ENCODE measurements at places on chromosomes 5 and 9. TPM values are rescaled to one million over a fixed set of nuclear protein-coding genes. Genes with fewer than 3 reads are reported as not detected.

GRCh38 chr9:105447386-105447813 lies 434 bp upstream of the FSD1L start:
- H3K4me3 ChIP-seq = peak overlapping the region; percentile 90
- peaks cover 3% of the 10 kb centered on the region for H3K4me1 ChIP-seq
- no peak for DNase-seq

GRCh38 chr9:35910613-35911359 lies 1.5 kb downstream of the SPAAR start:
- H3K36me3 ChIP-seq = no peaks in the 10 kb centered on the region
- peak; percentile 80 for DNase-seq
- no peaks in the 10 kb centered on the region for H3K27me3 ChIP-seq
- peak overlapping the region; percentile 94 for H3K27ac ChIP-seq

DNA sequence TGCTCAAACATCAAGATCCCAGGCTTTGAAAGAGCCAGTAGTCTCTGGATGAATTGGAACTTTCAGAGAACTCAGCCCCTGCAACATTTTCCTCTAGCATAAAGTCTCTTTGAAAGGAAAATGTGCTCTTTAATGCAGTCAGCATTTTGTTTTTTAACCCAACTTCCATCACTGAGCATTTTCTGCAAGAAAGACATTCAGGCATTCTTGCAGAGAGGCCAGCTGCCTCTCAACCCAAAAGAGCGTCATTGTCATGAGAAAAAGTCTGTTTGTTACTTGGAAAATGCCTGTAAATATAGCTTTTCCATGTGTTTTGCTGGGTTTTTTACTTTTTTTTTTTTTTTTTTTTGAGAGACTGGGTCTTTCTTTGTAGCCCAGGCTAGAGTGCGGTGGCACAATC lies 225.0 kb downstream of the ADAMTSL1 start:
- no peaks in the 10 kb centered on the region for H3K36me3 ChIP-seq
- H3K4me1 ChIP-seq = no peaks in the 10 kb centered on the region
- no peak overlapping the region for H3K27ac ChIP-seq
- no peak overlapping the region for H3K4me3 ChIP-seq
- H3K27me3 ChIP-seq = no peaks in the 10 kb centered on the region
- no peak for DNase-seq

- no peaks in the 10 kb centered on the region for H3K27me3 ChIP-seq
- no peak overlapping the region for H3K4me3 ChIP-seq
These were observed 9.6 kb downstream of the ROPN1L start for GRCh38 chr5:10451137-10451824.

- no peak for DNase-seq
- no peaks in the 10 kb centered on the region for H3K36me3 ChIP-seq
- no peak overlapping the region for H3K4me3 ChIP-seq
- H3K27ac ChIP-seq = no peak overlapping the region
- no peaks in the 10 kb centered on the region for H3K27me3 ChIP-seq
- H3K4me1 ChIP-seq = peaks cover 12% of the 10 kb centered on the region
These were observed 200.9 kb downstream of the AUH start for GRCh38 chr9:91160599-91161464.

- H3K4me1 ChIP-seq = peaks cover 11% of the 10 kb centered on the region
- H3K36me3 ChIP-seq = no peaks in the 10 kb centered on the region
- H3K27ac ChIP-seq = peak overlapping the region; percentile 34
These were observed 898 bp downstream of the CAMSAP1 start for GRCh38 chr9:135906291-135907005.

GRCh38 chr9:1383899-1384455 lies 333.8 kb downstream of the DMRT2 start:
- no peak overlapping the region for H3K27ac ChIP-seq
- H3K27me3 ChIP-seq = no peaks in the 10 kb centered on the region
- no peak for DNase-seq
- H3K4me3 ChIP-seq = no peak overlapping the region
- no peaks in the 10 kb centered on the region for H3K36me3 ChIP-seq

Gene GFI1B
- 1.3 TPM for total RNA-seq

Gene SLC6A19
- 0.67 TPM for total RNA-seq

Gene PCDHB9
- 0.47 TPM for total RNA-seq

Gene IGIP
- total RNA-seq = 9.5 TPM

Gene PCDHGA10
- total RNA-seq = 4.7 TPM

Gene QRFP
- total RNA-seq = not detected

Measured in colonic mucosa (tissue), 4 donors.